ENCODE measurements at places on chromosomes 11 and 22. TPM values are rescaled to one million over a fixed set of nuclear protein-coding genes. Genes with fewer than 3 reads are reported as not detected.

DNA sequence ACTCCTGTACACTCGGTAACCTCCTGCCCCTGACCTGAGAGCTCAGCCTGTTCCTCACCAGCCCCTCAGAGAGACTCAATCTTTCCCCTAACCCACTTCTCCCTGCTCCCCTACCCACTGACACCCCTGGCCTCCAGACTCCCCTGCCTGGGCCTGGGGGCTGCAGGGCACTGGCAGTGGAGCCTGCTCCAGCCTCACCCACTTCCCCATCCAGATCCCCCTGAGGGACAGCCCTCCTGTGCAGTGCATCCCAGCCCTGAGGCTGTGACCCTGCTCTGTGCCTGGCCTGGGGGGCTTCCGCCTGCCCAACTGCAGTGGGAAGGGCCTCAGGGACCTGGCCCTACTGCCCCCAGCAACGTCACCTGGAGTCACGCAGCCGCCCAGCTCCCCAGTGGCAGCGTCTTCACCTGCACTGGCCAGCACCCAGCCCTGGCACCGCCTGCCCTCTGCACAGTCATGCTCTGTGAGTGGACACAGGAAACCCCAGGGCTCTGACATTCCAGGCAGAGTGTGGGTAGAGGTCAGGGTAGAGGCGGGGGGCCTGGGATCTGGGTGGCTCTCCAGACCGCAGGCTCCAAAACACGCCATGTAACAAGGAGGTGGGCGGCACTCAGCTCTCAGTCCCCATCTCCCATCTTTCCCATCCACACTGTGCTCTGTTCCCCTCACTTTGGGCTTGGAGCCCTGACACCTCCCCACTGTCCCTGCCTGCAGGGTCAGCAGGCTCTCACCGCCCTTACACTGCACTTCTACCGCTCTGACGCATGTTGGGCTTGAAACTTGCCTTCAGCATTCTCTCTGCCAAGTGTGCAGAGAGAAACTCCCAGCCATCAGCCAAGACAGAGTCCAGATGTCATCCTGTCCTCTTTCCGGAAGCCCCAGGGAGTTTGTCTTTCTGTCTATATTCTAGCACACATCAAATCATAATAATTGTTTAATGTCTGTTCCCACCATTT, 5.1 kb downstream of the VSIG10L2 start:
- no peak overlapping the region for H3K27ac ChIP-seq
- DNase-seq: no peak

GRCh38 chr11:26649884-26650283, 72.0 kb downstream of the SLC5A12 start:
- no peaks in the 10 kb centered on the region for H3K27me3 ChIP-seq
- H3K4me3 ChIP-seq: no peak overlapping the region
- peak; percentile 54 for DNase-seq

- H3K27me3 ChIP-seq: no peaks in the 10 kb centered on the region
- peaks cover 18% of the 10 kb centered on the region for H3K36me3 ChIP-seq
- DNase-seq: no peak
These were observed 25.9 kb downstream of the LARGE2 start for GRCh38 chr11:45948356-45948755.

DNA sequence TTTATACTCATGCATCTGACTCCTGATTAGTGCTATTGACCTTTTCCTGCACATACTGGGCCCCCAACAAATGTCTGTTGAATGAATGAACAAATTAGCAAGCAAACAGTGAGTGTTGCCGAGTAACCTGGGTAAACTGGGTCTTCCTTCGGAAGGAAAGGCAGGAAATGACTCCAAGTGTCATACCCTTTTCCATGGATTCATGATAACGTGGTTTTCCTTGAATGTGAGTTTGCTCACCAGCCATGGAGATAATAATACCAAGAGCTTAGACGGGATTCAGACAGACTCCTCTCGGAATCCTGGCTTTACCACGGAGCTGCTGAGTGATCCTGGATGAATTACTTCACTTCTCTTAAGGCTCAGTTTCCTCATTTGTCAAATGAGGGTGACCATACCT, 16.7 kb downstream of the TECTA start:
- H3K36me3 ChIP-seq: no peaks in the 10 kb centered on the region
- no peaks in the 10 kb centered on the region for H3K4me1 ChIP-seq
- H3K27ac ChIP-seq: no peak overlapping the region
- no peaks in the 10 kb centered on the region for H3K27me3 ChIP-seq
- no peak for DNase-seq
- no peak overlapping the region for H3K4me3 ChIP-seq

- no peak overlapping the region for H3K27ac ChIP-seq
- DNase-seq: no peak
- no peaks in the 10 kb centered on the region for H3K36me3 ChIP-seq
- peaks cover 4% of the 10 kb centered on the region for H3K4me1 ChIP-seq
These were observed 26.6 kb upstream of the MYRF start for GRCh38 chr11:61725781-61726231.

- peaks cover 11% of the 10 kb centered on the region for H3K27me3 ChIP-seq
- no peaks in the 10 kb centered on the region for H3K36me3 ChIP-seq
- no peak overlapping the region for H3K4me3 ChIP-seq
These were observed 97.4 kb downstream of the ARL14EP start for GRCh38 chr11:30420233-30420787.

DNA sequence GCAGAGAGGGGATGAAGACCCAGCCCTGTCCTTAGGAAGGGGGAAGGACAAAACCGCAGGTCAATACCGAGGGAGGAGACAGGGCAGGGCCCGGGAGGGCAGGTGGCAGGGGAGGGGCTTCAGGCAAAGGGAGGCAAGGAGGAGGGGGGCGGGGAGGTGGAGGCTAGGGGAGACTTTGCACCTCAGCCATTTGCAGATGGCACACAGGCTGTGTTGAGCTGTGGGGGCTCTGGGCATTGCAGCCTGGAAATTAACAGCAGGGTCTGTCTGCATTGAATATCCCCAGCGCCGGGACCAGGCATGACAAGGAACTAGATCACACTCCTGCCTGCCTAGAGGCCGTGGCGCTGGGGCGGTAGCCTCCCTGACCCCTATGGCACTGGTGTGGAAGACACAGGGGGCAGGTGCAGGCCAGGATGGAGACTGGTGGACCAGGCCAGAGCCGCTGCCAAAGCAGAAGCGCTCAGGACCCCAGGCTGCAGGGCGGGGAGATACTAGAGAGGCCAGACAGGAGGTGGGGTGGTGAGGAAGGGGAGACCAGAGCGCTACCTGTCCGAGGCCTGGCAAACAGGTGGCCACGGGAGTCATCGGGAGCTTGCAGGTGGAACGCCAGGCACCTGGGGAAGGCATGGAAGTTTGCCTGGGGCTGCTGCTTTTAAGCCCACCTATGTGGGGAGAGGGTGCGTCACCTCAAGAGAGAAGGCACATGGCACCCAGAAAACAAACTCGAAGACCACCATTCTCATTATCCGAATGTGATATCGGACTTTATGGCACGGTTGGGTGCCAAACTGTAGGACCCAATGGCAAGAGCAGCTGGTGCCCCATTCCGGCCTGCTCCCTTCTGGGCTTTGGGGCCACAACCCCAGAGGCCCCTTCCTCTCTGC, 11.5 kb downstream of the CBX6 start:
- H3K4me3 ChIP-seq: no peak overlapping the region
- no peaks in the 10 kb centered on the region for H3K27me3 ChIP-seq
- peaks cover 3% of the 10 kb centered on the region for H3K36me3 ChIP-seq
- no peak overlapping the region for H3K27ac ChIP-seq

- no peak overlapping the region for H3K27ac ChIP-seq
- no peaks in the 10 kb centered on the region for H3K4me1 ChIP-seq
- no peak overlapping the region for H3K4me3 ChIP-seq
- no peaks in the 10 kb centered on the region for H3K36me3 ChIP-seq
These were observed 11.4 kb downstream of the EMID1 start for GRCh38 chr22:29216873-29217666.

GRCh38 chr11:84965484-84965883, 661.7 kb downstream of the DLG2 start:
- no peaks in the 10 kb centered on the region for H3K27me3 ChIP-seq
- H3K4me1 ChIP-seq: no peaks in the 10 kb centered on the region
- DNase-seq: no peak
- H3K36me3 ChIP-seq: peaks cover 2% of the 10 kb centered on the region

DNA sequence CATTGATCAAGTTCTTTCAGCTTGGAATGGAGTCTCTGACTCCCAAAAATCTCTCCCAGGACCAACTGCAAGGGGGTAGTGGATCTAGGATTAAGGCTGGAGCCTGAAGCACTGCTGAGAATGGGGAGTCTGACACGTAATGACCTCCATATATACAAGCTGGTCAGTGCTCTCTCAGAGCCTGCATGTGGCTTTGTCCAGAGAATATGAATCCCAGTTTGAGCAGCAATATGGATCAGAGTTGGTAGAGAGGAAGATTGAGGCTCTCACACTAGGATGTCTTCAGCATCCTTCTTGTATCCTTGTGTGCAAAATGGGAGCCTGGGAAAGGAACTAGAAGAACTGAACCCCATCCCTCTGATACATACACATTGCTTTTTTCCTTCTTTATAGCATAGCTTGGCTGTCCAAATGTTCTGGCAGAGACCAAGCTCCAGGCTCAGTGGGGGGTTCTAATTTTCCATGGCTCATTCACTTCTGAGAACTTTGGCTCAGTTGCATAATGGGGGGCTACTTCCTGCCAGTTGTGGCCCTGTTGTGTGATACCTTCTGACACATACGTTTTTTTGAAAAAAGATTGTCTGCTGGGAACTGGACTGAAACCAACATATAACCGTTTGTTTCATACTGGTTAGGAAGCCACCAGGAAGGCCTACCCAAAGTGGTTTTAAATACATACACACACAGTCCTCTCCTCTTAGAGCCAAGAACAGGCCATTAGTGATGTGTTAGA, 138.2 kb downstream of the ETS1 start:
- peaks cover 88% of the 10 kb centered on the region for H3K4me1 ChIP-seq
- peak; percentile 48 for DNase-seq
- no peak overlapping the region for H3K4me3 ChIP-seq
- H3K27me3 ChIP-seq: no peaks in the 10 kb centered on the region

- H3K27ac ChIP-seq: no peak overlapping the region
- H3K4me3 ChIP-seq: no peak overlapping the region
- H3K36me3 ChIP-seq: no peaks in the 10 kb centered on the region
- H3K27me3 ChIP-seq: no peaks in the 10 kb centered on the region
These were observed 131.8 kb upstream of the RAG2 start for GRCh38 chr11:36729825-36730224.

- no peaks in the 10 kb centered on the region for H3K27me3 ChIP-seq
- peaks cover 7% of the 10 kb centered on the region for H3K4me1 ChIP-seq
- no peaks in the 10 kb centered on the region for H3K36me3 ChIP-seq
- no peak overlapping the region for H3K27ac ChIP-seq
These were observed 44.8 kb downstream of the BUD13 start for GRCh38 chr11:116727990-116728389.

SERPINH1 gene
- 15.7 TPM for total RNA-seq

C22orf31 gene
- total RNA-seq: not detected

MMP3 gene
- total RNA-seq: not detected

RAB30 gene
- 9.8 TPM for total RNA-seq
